ENCODE measurements at places on chromosomes 13 and 19. TPM values are rescaled to one million over a fixed set of nuclear protein-coding genes. Genes with fewer than 3 reads are reported as not detected.
A peak's percentile ranks its signal among the peaks of the same experiment; 100 is the strongest.

KCNC3 gene
- 1.7 TPM for total RNA-seq

ZNF610 gene
- total RNA-seq = 2.5 TPM

DNA sequence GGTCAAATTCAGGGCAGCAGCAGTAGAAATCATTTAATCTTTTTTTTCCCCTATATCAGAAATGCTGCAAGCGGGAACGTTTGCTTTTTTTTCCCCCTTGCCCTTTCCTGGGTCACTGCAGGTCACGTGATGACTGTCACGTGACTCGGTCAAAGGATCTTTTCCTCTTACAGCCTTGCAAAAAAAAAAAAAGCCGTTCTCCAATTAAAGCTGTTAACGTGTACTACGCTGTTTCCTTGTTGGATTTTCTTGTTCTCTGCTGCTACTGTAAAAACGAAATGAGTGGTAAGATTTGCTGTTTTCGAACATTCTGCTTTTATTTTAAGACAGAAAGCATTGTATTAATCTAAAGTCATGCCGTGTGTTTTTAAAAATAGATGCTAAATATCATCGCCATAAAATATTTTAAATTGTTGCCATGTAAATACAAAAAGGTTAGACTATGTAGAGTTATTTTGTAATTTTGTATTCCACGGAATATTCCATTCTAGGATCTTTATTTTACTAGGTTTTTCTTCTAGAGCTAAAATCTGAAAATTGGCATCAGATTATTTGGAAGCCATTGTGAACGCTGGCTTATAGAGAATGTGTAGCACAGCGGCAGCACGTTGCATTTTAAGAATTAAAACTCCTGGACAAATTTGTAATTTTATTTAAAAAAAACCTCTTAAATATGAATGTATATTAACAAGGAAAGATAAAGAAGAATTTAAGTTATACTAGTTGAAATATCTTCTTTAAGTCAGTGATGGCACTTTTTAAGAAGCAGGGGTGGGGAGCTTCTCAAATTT lies 109.8 kb upstream of the MLNR start:
- DNase-seq = peak; percentile 90

DNA sequence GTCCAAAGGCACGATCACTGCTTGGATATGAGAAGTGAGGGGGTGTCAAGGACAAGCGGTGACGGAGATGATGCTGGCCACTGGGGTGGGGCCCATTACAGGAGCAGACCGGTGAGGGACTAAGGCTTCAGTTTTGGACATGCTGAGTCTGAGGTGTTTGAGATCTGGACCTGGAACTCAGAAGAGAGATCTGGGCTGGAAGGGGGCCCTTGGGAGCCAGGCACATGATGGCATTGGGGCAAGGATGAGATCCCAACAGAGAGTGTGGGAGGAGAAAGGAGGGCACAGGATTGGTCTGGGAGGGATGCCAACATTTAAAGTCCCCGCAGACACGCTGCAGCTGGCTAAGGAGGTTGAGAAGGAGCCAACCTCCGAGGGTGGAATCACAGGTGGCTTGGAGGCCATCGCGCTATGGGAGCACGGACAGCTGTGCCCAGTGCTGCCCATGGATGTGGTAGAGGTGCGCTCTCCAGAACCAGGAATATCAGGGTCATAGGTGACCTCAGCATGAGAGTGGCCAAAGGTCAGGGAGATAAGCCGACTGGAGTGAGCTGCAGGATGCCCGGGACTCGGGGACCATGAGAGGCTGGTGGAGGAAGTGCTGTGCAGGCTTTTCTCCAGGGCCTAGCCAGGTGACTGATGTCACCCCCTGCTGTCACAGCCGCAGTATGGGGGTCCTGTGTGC lies 21.8 kb downstream of the DHRS12 start:
- no peak for DNase-seq

Data from Right ventricle myocardium inferior (tissue), 1 donor.